ENCODE measurements at places on chromosomes 11 and 22.

DNA sequence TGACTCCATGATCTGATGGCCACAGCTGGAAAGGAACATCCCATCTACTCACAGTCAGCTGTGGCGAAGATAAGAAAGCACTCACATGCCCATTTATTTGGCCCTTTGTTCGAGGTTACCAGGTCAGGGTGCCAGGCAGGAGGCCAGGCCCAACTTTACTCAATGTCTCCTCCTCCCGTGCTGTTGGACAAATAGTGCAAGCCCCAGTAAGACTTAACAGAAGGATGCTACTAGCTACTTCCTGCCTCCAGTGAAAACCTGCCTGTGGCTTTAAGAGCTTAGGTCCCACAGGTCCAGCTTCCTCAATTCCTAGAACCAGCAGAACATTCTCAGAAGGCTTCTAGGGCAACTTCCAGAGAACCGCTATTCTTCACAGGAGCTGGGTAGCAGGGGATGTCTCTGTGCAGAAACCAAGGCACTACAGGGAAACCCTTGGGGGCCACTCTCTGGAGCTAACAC is 12.9 kb upstream of the CRY2 start:
- no peak for DNase-seq

DNA sequence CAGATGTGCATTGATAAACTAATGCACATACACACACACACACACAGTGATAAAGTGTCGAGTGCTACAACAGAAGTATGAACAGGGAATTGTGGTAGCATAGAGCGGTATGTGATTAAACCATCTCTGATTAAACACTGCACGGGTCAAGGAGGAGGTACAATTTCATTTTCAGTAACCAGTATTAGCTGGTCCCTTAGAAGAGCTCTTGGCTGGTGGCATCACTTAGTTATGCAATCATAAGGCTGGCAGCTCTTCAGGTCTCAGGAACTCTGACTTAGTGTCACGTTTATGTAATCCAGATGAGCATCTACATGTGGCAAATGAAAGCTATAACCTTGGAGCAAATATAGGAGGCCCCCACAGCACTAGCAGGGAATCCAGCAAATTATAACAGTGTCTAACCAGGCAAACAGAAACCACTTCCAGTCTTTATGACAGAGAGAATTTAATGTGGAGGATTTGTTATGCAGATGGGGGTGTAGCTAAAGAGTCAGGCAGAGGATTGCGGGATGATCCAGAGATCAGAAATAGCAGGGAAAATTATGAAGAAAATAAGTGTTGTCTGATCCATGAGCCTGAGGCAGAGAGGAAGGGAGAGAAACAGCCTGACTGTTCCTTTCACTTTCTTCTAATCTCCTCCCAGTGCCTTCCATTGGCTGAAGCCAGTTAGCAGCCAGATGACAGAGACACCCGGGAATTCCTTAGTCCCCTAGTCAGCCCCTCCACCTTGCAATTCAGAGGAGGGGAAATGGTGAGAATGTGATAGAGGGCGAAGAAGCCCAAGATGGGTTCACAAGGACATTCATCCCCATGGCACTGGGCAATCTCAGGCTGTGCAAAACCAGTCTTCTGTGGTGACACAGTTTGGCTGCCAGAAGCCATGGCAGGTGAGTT is 533.1 kb upstream of the TENM4 start:
- DNase-seq: no peak

GRCh38 chr11:44313761-44314489 is 4.0 kb upstream of the ALX4 start:
- DNase-seq: no peak

- no peak for DNase-seq
Observed at GRCh38 chr11:121800731-121801393, 315.2 kb downstream of the BLID start.

DNA sequence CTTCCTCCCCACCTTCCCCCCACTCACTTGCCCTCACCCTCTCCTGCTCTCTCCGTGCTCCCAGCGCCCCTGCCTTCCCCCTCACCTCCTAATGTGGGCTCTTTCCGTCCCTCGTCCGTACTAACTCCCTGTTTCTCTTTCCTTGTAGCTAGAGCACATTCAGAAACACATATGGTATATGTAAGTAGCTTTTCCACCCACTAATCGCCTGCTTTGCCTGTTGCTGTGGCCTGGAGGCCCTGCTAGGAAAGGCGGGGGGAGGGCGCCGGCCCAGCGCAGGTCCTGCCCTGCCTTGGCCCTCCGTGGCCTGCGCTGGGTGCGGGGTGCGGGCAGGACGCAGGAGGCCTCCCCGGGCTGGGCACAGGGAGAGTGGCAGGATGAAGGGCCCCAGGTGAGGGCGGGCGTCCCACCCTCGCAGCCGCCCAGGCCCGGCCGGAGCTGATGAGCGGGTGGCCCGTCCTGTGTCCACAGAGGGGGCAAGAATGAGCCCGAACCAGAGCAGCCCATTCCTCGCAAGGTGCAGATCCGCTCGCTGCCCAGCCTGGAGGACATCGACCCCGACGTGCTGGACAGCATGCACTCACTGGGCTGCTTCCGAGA is 41.7 kb downstream of the MOB2 start:
- no peak for DNase-seq

GRCh38 chr11:129352676-129353075 is 23.0 kb upstream of the BARX2 start:
- DNase-seq: no peak

DNA sequence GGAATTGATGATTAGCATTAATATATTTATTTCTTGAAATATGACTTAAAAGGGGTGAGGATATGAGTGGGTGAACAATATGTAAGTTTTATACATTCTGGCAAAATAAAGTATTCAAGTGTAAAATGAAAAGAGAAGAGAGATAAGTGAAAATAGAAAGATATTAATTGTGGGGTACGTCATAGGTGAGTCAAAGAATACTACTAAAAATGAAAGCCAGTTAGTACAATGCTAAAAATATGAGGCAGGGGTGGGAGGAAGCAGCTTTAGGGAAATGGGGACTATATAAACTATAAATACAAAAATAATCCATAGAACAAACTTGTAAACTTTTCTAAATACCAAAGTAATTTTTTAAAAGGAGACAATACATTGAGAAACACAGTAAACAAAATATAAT is 661.4 kb downstream of the CNTN5 start:
- no peak for DNase-seq
